ENCODE measurements at places on chromosomes 13 and 19.

DNA sequence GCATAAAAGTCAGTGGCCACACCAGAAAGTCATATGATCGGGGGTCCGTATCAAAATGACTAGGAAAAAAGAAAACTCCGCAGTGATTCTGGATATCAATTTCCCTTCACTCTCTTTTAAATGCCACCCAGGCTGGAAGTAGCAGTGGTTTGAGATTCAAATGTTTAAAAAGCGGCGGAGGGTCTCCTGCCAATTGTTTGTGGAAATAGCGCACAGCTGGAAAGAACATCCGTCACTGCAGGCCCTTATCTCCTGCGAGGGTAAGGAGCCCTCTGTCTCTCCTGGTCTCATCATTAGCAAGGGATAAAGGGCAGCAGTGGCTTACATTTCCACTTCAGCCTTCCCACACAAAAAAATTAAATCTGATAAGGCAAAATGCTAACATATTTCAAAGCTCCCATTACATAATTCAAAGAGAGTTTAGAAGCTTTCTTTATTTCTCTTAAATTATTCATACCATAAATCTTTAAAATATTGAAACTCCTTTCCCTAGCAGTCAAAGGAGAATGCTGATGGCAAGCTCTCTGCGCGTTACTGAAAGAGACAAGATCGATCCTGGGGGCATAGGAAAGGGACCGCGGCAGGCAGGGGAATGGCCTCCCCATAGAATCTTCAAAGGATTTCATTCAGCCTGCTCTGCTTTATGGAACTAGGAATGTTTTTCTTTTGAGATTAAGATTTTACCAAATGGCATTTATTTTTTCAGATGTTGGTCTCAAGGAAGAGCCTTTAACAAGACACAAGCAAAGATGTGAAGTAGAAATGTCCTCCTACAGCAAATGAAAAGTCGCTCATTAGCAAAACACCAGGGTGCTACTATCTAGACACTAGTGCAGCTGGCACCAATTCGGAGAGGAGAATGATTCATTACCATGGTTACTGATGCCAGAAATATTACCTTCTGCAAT, 35.0 kb downstream of the AMER2 start:
- no peak for DNase-seq

DNA sequence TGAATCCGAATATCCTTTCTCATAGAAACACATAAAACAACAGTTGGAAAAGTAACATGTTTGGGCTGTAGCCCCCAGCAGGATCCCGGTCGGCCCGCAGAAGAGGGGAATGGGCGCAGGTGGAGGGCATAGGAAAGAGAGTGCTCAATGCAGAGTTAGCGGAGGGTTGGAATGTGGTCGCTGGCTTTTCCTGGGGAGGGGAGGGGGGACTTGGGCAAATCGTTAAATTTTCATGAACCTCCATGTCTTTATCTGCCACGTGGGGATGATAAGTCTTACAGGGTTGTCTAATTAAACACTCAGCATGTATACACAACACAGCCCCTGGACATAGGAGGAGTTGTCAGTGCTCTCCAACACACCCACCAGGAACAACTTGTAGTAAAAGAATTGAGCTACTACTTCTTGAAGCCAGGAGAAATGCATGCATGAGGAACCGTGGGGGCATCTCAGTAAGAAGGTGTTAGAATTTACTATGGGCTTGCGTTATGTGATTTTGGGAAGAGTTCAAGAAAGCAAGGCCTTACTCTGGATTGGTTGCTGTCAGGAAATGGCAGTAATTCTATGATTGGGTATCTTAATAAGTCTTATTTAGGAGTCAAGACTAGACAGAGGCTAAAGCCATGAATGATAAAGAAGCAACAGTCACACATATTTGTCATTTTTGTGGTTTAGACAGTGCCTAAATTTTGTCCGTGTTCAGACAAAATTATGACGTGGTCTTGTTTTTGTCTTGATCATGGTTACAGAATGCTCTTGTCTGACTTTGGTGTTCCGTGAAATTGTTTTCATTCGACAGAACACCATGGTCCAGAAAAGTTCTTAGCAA, 671 bp upstream of the SLC46A3 start:
- DNase-seq: no peak

- no peak for DNase-seq
Measured at GRCh38 chr19:16496613-16496983, 404 bp downstream of the C19orf44 start.

GRCh38 chr13:38635030-38635429, 51.8 kb upstream of the FREM2 start:
- DNase-seq: no peak

GRCh38 chr19:45496349-45496953, 396 bp downstream of the RTN2 start:
- DNase-seq: no peak

GRCh38 chr19:46718934-46719622, 2.2 kb upstream of the PRKD2 start:
- DNase-seq: no peak

DNA sequence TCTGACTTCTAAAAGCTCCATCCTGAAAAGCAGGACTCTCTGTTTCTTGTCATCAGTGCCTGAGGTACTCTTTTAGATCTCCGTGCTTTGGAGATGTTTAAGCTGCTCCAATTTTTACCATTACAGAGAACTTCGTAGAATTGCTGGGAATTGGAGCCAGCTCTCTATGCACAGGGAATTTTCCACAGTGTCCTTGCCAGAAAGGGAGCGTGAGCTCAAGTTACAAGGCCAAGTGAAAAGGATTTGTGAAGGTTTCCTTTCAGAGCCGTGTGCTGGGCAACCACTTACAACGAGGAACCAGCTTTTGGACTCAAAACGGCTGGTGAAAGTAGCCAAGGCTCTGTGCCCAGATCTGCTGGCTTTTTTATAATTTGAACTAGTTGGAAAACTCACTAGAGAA, 82.6 kb downstream of the NUFIP1 start:
- peak; percentile 75 for DNase-seq

- peak; percentile 54 for DNase-seq
Measured at GRCh38 chr13:19713186-19713965, 69.4 kb downstream of the PSPC1 start.

- no peak for DNase-seq
Measured at GRCh38 chr19:32895384-32895783, 25.8 kb upstream of the SLC7A9 start.

DNA sequence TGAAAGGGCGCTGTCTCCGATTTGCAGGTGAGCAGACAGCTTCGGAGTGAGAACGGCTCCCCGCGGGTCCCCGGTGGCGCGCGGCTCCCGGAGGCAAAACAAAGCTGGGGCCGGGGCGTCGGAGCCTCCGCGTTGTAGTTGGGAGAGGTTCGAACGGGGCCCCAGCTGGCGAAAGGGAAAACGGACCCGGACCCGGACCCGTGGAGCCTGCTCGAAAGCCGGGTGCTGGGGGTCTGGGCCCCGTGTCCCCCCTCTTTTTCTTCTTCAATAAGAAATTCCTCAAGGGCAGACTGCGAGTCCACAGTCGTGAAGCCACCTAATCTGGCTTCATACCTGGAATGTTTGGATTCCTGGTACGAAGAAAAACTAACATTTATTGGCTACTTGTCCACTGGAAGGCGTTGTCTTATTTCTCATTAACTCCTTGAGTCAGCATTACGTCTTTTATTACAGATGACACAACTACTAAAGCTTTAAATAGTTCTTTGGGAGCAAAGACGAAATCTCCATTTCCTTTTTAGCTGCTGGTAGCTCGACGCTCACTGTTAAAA, 632 bp upstream of the MTIF3 start:
- DNase-seq: no peak

GRCh38 chr13:76461999-76462398, 424.2 kb downstream of the KCTD12 start:
- DNase-seq: no peak

DNA sequence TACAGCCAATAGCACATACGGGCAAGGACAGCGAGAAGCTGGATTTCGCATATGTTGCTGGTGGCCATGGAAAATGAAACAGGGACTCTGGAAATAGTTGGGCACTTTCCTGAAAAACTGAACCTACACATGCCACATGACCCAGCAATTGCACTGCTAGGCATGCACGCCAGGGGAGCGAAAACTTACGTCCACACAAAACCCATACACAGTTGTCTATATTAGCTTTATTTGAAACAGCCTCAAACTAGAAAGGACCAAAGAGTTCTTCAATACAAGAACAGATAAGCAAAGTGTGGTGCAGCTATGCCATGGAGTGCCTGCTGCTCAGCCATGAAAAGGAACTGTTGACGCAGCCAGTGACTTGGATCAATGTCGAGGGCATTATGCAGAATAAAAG, 7.3 kb upstream of the SPACA7 start:
- no peak for DNase-seq

DNA sequence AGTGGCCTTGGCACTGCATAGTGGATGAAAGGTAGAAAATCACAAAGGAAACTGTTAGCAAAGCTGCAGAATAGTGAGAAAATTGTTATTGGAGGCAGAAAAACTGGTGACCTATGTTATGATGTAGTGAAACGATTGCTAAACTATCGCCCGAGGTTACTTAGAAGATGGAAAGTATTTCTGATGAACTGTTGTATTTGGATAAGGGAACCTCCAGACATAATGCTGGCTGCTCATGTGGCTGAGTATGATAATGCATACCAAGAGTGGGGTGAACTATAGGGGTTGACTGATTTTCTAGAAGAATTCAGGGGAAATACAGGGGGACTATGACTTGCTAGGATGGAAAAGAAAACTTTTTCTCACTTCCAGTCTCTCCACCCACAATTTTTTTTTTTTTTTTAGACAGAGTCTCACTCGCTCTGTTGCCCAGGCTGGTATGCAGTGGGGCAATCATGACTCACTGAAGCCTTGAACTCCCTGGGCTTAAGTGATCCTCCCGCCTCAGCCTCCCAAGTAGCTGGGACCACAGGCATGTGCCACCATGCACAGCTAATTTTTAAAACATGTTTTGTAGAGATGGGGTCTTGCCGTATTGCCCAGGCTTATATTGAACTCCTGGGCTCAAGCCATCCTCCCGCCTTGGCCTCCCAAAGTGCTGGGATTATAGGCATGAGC, 4.4 kb upstream of the EID2 start:
- DNase-seq: no peak

- no peak for DNase-seq
Measured at GRCh38 chr19:34320277-34320676, 44.7 kb upstream of the GPI start.

DNA sequence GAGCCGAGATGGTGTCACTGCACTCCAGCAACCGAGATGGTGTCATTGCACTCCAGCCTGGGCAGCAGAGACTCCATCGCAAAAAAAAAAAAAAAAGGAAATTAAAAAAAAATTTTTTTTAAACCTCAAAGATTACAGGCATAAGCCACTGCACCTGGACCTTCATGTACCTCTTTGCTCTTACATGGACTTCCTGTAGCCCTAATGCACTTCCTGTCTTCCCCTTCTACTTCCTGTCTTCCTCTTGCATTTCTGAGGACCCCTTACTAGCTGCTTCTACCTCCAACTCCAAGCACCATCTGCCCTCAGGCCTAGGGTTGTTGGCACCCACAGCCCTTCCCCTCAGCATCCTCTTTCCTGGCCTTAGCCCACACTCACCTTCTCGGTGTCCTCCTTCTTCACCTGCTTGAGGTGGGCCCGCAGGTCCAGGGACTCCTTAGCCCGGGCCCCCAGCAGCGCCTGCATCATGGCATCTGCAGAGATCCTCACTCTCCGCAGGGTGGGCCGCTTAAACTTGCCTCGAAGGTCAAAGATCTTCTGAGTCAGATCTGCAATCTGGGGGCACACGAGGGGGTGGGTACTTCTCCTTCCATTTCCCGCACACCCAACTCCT, 3.8 kb downstream of the TNNI3 start:
- no peak for DNase-seq

DNA sequence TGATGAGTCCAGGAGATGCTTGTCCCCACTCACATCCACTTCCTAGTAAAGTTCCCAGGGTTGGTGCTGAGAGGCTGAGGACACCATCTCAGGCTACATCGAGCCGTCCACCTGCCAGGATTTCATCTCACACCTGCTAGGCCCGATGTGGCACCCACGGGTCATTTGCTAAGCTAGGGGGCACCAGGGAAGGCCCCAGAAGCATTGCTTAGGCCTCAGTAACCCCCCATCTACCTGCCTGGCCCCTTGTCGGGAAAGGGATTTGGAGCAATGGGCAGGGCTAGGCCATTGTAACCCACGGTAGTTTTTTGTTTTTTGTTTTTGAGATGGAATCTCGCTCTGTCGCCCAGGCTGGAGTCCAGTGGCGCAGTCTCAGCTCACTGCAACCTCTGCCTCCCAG, 51.8 kb downstream of the F2RL3 start:
- no peak for DNase-seq

- DNase-seq: no peak
Measured at GRCh38 chr13:35964863-35965180, 166.4 kb downstream of the DCLK1 start.

DNA sequence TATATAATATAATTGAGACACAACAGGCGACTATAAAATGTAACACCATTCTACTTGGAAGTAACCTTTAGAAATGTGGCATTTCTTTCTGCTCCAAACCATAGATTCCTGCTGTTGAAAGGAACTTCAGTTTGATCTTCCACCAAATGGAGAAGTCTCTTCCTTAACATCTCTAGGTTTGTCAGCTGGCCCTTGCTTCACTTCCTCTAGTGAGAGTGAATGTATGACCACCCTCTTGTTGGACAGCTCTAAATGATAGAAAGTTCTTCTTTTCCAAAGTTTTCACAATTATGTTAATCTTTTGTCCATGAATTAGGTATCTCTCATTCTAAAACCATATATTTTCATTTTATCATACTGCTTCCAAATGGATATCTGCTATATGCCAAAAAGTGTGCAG, 13.8 kb upstream of the COG6 start:
- no peak for DNase-seq

DNA sequence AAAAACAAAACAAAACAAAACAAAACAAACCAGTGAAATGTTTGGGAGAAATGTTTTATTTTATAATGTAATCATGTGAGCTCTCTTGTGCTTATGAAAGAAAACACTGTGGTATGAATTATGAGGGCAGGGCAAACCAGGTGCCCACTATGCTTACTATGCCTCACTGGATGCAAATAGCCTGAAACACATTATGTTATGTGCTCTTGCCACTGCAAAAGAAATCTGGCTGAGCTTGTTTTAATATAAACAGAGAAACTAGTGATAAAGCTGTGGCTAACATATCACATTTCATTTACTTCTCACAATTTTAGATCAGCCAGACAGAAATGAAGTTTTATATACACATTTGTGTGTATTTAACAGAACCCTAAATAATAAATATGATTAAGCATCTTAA, 8.7 kb upstream of the NBEA start:
- no peak for DNase-seq

DNA sequence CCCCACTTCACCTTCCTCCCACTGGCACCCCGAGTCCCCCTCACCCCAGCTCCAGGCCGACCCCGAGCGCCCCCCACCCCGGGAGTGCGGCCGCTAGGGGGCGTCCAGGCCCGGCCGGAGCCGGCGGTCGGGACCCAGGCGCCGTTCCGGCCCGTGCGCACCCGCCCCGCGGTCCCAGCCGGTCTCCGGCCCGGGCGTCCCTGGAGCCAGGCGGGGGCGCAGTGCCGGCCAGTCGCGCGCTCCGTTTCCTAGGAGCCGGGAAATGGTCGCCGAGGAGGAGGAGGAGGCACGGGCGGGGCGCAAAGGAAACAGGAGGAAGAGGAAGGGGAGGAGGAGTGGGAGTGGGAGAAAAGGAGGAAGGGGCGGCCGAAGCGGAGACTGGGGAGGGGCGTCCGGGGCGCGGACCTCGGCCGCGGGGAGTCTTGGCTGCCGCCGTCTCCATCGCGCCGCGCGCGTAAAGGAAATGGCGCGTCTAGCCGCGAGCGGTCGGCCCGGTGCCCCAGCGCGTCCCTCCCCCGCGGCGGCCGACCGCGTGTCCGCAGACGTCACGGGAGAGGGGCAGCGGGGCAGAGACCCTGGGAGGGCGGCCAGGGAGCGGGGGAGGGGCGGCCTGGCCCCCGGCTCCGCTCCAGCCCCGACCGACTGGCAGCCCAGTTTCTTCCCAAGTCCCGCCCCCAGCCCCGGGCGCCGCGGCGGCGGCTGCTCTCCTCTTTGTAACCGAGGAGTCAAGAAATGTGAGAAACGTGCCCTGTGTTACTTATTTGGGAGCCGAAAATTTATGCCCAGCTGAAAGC, 1.1 kb upstream of the KCTD15 start:
- peak; percentile 60 for DNase-seq

All from astrocyte of the cerebellum (primary cell).